ENCODE measurements at places on chromosomes 5 and 9. TPM values are rescaled to one million over a fixed set of nuclear protein-coding genes. Genes with fewer than 3 reads are reported as not detected.

DNA sequence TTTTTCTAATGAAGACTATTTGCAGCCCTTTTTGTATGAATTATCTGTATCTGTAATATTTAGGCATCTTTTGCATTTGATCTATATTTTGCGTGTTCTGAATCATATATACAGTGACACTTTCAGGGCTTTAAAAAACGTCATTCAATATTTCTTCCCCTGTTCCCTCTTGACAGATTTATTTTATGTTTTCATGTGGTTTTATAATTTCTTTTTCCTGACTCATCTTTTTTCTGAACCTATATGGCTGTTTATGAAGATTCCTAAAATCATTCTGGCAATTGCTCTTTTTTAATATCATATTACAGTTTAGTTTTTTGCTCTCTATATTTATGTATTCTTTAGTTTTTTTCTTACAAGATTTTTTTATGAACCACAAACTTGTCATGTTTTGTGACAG, 67.6 kb downstream of the SMARCA2 start:
- no peak for DNase-seq

- peak; percentile 29 for DNase-seq
These were observed 27.5 kb downstream of the SREK1 start for GRCh38 chr5:66171349-66172344.

Gene PCDHGA10
- 0.34 TPM for total RNA-seq

- no peak for DNase-seq
These were observed 12.0 kb downstream of the TTC33 start for GRCh38 chr5:40743771-40744170.

GRCh38 chr9:81559709-81560108, 129.6 kb downstream of the TLE1 start:
- no peak for DNase-seq

Gene GPR151
- total RNA-seq = not detected

Gene TRPM3
- total RNA-seq = not detected

DNA sequence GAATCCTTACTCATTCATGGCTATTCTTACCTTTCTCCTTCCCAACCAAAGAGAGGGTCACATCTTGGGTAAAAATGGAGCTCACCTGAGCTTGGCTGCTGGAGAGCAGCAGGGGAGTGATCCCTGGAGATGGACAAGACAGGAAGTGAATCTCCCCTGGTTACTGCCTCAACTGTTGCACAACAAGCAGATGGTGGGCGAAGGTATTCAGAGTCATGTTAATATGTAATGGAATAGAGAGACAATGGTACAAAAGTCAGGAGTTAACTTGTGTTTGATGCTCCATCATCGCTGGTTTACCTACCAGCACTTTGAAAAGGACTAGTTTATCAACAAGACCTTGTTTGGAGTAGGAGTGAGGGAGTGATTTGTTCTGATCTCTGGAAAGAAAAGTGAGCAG, 13.0 kb upstream of the PLPP1 start:
- DNase-seq = no peak

DNA sequence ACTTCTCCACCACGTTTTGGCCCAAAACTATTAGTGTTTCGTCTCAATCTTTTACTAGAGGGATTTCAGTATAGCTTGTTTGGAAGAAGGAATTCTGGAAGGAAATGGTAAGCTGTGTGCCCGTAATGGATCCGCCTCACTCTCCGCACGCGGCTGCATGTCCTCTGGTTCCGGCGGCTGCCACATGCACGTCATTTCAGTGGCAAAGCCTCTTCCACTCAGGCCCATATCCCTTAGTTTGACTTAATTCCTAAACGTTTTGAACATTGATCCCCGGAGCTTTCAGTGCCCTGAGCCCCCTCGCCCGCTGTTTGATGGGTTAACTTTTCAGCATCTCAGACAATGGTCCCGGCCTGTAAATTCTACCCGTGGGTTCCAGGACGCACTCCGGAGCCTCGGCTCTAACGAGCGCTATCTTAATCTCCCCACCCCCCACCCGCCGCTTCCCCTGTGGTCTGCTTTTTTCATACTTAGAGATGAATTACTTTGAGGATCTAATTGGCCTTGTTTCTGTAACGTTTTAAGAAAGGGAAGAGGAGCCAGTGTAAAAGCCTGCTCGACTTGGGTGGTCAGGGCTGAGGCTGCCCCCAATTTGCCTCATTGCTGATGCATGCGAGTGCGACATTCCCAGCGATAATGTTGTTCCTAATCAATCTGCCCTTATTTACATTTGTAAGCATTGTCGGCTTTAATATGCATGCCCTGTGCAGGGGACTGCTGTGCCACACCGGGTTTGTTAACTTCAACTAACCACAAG, 4.6 kb downstream of the PTCH1 start:
- no peak for DNase-seq

GRCh38 chr9:91655215-91655614, 231.6 kb upstream of the NFIL3 start:
- DNase-seq = no peak

- no peak for DNase-seq
These were observed 11.1 kb upstream of the CAST start for GRCh38 chr5:96651047-96651446.

DNA sequence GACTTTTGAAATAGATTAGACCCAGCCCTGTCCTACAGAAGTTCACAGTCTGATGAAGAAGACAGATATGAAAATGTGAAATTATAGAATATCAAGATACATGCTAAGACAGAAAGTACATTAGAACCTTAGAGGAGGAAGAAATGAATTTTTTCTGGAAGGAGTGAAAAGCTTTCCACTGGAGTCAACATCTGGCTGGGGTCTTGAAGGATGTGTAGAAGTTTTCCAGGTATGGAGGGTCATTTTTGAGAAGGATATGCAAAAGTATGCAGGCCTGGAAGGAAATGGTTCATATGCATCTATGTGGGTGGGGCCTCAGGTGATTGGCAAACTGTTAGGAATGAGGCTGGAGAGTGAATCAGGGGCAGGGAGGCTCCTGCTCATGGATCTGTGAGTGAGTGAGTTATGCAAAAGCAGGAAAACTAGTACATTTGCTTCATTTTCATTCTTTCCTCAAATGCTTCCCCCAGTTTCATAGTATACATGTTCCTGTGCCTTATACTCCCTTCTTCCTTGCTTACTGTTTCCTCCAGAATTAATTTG, 142.3 kb downstream of the GRIA1 start:
- DNase-seq = no peak

Gene CATSPER3
- total RNA-seq = 0.34 TPM

GRCh38 chr9:3321186-3321585, 204.6 kb downstream of the RFX3 start:
- DNase-seq = no peak

Gene LCN9
- not detected for total RNA-seq

DNA sequence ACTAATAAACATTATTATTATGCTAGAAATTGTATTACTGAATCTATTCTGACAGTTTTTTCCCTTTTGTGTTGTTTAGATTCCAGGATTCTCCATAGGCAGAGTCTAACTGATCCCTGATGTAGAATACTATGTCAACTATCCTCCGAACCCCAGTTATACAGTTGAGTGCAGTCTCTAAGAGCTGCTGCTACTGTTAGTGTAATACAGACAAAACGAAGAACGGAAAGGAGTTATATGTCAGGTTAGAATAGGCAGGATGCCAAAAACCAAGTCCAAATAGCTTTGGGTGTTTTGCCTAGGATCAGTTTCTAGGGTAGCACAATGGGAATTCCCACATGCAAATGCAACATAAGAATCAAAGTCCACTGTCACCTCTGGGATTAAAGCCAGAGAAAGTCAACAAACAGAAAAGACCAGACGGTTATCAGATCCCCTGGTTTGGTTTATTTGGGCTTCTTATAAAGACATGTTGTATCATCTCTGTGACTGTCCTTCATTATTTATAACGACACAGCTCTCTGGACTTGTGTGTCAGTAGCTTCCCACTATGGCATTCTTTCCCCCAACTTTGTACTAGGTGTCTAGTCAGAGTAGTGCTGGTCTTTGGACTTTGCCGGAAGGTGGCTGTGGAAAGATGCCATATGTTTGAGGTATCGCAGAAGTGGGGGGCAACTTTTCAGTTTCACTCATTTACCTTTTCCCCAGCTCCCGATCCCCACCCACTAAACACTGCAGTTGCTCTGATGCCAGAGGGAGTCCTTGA, 14.9 kb upstream of the TMEM38B start:
- no peak for DNase-seq

Gene FOXD4
- total RNA-seq = not detected

GRCh38 chr5:172772112-172772906, 1.3 kb upstream of the DUSP1 start:
- DNase-seq = peak; percentile 75

- no peak for DNase-seq
These were observed 14.3 kb downstream of the TMEM161B start for GRCh38 chr5:88254320-88254719.

Gene RHOBTB3
- 0.39 TPM for total RNA-seq

Gene ANXA2R
- 2.5 TPM for total RNA-seq
